ENCODE measurements at places on chromosomes 1 and 21. TPM values are rescaled to one million over a fixed set of nuclear protein-coding genes. Genes with fewer than 3 reads are reported as not detected.

GRCh38 chr1:18546026-18546425 is 65.3 kb downstream of the KLHDC7A start:
- peak; percentile 57 for DNase-seq

DNA sequence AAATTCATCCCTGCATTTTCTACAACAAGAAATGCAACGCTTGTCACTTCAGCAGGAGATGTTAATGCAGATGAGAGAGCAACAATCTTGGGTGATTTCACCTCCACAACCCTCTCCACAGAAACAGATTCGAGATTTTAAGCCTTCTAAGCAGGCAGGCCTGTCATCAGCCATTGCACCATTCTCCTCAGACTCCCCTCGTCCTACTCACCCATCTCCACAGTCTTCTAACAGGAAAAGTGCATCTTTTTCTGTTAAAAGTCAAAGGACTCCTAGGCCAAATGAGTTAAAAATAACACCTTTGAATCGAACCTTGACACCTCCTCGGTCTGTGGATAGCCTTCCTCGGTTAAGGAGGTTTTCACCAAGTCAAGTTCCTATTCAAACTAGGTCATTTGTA is 23.4 kb upstream of the GPR25 start:
- DNase-seq = no peak

DNA sequence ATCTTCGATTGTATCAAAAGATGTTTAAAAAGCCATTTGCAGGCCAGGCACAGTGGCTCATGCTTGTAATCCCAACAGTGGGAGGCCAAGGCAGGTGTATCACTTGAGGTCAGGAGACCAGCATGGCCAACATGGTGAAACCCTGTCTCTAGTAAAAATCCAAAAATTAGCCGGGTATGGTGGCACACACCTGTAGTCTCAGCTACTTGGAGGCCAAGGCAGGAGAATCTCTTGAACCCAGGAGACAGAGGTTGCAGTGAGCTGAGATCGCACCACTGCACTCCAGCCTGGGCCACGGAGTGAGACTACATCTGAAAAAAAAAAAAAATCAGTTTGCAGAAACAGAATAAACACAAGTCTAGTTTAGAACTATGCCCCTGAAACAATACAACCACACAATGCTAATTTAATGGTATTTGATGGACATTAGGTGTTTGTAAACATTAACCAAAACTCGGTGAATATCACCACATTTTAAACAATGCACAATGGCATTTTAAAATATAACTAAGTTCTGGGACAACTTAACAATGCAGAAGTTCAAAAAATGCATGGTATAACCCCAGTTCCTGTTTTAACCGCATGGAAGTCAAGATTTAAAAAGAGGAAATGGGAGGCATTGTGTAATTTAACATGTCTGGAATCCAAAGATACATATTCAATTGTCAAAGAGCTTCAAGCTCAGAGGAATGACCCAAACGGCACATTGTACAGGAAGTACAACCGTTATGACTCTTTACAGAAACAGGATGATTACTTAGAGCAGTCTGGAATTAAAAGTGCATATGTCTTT is 7.1 kb upstream of the PTTG1IP start:
- no peak for DNase-seq

DNA sequence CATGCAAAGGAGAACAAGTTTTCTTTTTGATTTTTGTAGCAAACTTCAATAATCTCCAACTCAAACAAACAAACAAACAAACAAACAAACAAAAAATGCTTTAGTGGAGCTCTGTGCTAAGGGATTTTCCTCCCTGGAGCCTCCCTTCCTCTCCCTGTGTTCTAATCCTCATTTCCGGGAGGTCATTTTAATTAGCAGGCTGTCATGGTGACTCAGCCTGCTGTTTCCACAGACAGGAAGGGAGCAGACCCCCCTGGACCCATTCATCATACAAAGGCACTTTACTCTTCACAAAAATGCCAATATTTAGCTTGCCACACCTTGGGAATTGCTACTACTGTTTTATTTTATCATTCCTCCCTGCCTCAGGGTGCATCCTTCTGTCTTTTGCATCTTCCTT is 61.0 kb upstream of the SPATA6 start:
- no peak for DNase-seq

Gene COL9A2
- 4.8 TPM for total RNA-seq

DNA sequence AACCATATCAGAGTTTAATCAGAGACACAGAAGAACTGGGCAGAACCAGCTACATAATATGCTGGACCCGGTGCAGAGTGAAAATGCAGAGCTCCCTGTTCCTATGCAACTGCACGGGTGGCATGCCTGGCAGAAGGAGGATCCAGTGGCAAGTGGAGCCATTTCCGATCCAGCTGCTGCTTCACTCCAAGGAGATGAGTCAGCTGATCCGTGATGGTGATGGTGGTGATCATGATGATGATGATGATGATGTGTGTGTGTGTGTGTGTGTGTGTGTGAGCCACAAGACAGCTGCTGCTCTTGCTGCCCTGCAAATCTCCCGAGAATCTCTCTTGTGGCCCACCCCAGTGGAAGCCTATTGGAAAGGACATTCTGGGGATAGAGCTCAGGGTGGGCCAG is 133.0 kb downstream of the URB2 start:
- no peak for DNase-seq

Gene DEPDC1
- total RNA-seq = 1.9 TPM

- DNase-seq = peak; percentile 78
Measured at GRCh38 chr1:204446413-204447111, 34.9 kb upstream of the PPP1R15B start.
